ENCODE measurements at places on chromosomes 4 and X. TPM values are rescaled to one million over a fixed set of nuclear protein-coding genes. Genes with fewer than 3 reads are reported as not detected.

PLAC1 gene
- total RNA-seq: not detected

MAP7D2 gene
- total RNA-seq: not detected

PLAC8 gene
- total RNA-seq: 125 TPM

GJB1 gene
- total RNA-seq: not detected

EREG gene
- total RNA-seq: not detected

DCAF4L1 gene
- 0.19 TPM for total RNA-seq

GIMD1 gene
- not detected for total RNA-seq

EVC gene
- total RNA-seq: 1.1 TPM

HSFX4 gene
- total RNA-seq: not detected

ZCCHC18 gene
- total RNA-seq: 16.9 TPM

XK gene
- total RNA-seq: 0.34 TPM

ADAM29 gene
- total RNA-seq: not detected

ADH6 gene
- not detected for total RNA-seq

MTNR1A gene
- not detected for total RNA-seq

SEC24B gene
- 46.4 TPM for total RNA-seq

BTK gene
- 235 TPM for total RNA-seq

NHS gene
- total RNA-seq: not detected

ADH5 gene
- 59.2 TPM for total RNA-seq

NPY2R gene
- not detected for total RNA-seq

DKK2 gene
- not detected for total RNA-seq

SPANXC gene
- total RNA-seq: not detected

WDR17 gene
- total RNA-seq: 8.8 TPM

CLIC2 gene
- total RNA-seq: 0.15 TPM

TBC1D8B gene
- total RNA-seq: 8.4 TPM

FMR1NB gene
- not detected for total RNA-seq

POLN gene
- total RNA-seq: 1.5 TPM

PRRG3 gene
- total RNA-seq: not detected

SLITRK4 gene
- total RNA-seq: not detected

CCKAR gene
- total RNA-seq: not detected
